NCI-H1436 treated with DMSO at 0.1 percent for 48 hours (cell line): ENCODE measurements at places on chromosomes 7 and 10.

GRCh38 chr10:70186571-70186970 is 16.3 kb upstream of the SAR1A start:
- DNase-seq, result no peak

DNA sequence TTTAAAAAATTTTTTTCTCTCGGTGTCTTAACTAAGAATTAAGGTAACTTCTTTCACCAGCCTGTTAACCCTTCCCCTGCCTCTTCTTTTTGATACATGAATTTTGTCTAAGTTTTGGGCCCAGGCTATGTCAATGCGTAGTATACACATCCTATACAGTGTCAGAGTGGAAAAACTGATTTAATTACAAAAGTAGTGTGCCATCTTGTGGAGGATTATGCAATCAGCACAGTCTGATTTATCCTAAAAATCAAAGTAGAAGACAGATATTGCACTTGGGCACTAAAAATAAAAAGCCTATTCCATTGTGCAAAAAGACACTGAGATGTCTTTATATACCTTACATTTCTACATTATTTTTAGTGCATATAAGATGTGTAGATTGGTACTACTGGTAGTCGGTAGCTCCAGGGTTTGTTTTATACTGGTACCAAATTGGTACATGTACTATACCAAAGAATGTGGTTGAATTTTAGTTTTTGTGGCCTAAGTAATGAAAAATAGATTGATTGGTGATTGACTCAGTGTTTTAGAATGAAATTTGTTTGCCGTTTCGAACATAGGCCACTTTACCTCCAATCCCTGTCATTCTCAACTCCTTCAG is 96.6 kb downstream of the MKLN1 start:
- DNase-seq, result no peak

DNA sequence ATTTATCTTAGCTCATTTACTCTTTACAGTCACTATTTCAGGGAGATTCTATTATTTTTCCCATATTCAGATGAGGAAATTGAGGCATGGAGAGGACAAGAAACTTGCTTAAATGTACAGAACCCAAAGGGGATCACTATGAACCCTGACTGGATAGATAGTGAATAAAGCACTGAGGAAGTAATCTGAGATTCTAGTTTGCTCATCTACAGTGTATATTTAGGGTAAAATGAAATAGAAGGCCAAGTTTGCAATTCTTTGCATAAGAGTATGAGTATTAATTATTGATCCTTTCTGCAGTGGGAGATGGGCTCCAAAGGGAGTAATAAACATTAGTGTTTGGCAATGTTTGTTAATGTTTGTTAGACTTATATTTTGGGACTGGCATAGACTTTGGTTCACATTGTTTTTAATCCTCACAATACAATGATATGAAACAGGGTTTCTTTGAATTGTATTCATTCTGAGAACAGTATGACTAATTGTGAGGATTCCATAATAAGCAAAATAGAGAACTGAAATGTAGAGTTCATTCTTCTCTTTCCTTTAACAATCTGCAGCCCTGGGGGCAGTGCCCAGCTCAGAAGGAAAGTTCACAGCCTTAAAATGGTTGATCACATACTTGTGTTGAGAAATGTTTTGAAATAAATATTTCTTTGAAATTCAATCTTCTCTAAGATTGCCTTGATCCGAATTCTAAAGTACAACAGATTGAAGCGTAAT is 131.0 kb upstream of the ZNF804B start:
- no peak for DNase-seq

GRCh38 chr10:124612611-124613498 is 131.3 kb downstream of the FAM53B start:
- DNase-seq, result no peak

GRCh38 chr10:133474027-133474426 is 20.3 kb downstream of the SCART1 start:
- no peak for DNase-seq

- DNase-seq, result no peak
Observed at GRCh38 chr7:5212633-5213285, 22.7 kb downstream of the WIPI2 start.

DNA sequence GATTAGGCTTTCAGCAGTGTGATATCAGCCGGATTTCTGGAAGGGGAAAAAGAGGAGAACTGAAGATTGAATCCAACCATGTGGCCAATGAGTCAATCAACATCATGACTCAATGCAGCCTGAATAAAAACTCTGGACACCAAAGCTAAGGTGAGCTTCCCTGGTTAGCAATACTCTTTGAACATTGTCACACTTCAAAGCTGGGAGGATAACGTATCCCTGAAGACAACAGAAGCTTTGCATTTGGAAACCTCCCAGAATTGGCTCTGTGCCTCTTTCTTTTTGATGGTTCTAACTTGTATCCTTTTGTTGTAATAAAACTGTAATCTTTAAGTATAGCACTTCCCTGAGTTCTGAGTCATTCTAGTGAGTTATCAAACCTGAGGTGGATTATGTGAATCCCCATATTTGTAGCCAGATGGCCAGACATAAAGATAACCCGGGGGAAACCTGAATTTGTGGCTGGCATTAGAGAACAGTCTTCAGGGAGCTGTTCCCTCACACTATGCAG is 284.4 kb downstream of the IPMK start:
- no peak for DNase-seq

GRCh38 chr10:101601541-101601940 is 13.4 kb downstream of the DPCD start:
- DNase-seq, result no peak

DNA sequence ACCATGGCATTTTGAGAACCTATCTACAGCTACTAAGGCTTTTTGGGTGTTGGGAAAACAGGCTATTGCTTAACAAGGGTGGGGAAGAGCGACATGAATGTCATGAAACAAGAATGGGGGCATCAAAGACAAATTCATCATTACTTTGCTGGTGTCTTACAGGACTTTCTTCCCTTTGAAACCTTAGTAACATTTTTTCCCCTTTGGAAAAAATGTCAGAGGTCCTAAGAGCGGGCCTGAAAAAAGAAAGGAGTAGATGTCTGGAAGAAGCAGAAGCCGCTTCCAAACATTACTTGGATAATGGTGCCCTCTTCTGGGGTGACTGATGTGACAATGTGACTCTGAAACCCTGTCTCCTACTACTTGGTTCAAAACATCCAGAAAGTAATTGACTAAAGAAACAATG is 3.8 kb upstream of the DDX50 start:
- DNase-seq, result peak; percentile 16

DNA sequence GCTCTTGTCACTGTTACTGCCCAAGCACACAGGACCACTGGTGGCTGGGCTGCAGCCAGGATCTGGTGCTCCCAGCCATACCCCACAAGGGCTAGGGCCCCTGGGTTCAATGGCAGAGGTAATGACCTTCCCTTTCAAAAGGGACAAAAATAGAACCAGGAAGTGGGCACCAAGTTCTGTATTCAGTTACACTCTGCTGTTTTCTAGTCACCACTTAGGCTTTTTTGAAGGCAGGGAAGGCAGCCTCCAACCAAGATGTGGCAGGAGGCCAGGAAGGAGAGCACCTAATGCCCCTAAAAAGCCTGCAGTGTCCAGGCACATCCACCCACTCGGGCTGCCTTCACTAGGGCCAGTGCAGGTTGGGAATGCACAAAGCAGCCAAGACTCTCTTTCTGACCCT is 47.8 kb downstream of the NOD1 start:
- DNase-seq, result no peak

DNA sequence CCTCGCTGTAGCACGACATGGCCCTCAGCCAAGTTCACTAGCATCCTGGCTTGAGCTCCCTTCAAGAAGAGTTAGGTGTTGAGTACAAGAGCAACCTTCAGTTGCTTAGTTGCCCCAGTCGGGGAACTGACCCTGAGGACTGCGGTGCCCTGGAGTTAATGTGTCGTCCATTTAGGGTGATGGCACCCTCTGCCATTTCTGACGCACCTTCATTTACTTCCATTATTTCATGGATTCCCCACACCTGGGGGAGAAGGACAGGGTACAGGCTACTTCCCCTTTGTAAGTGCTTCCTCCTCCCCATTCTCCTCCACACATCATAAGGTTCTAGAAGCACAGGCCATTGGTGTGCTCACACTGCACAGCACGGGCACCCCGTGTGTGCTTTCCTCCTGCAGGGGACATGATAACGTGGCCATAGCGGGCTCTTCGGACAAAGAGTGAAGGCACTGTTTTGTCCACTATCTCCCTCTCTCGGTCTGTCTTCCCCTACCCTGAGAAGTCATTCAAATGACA is 1.8 kb downstream of the ALOX5 start:
- DNase-seq, result no peak

DNA sequence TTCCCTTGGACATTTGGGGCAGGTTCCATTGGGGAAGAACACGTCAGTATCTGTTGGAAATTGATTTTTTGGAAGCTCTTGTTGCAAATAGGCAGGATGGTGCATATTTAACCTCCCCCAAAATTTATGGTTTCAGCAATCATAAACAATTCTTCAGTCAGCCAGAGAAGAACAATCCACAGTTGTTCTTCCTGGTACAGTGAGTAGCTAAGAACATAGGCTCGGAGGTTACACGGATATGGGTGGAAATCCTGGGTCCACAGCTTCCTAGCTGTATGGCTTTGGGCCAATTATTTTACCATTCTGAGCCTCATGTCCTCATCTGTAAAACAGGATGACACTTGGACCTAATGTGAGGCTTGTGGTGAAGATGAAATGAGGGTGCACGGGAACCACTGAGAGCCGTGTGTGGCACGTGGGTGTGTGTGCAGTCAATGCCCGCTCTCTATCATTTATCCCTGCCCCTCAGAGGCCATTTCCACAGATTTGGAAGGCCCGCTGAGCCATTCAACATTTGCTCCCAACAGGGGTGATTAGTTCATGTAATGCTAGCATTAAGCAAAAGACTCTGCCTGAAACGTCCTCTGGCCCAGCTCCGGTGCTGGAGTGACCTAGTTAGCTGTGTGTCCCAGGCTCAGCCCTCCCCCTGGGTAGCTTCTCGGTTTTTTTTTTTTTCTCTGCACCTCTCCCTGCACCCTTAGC is 9.7 kb downstream of the CAMK1D start:
- DNase-seq, result no peak

GRCh38 chr10:127934383-127934782 is 27.5 kb downstream of the PTPRE start:
- DNase-seq, result no peak

GRCh38 chr10:51675088-51675487 is 24.3 kb downstream of the CSTF2T start:
- DNase-seq, result no peak

- no peak for DNase-seq
Observed at GRCh38 chr10:33743429-33743857, 409.0 kb upstream of the NRP1 start.

DNA sequence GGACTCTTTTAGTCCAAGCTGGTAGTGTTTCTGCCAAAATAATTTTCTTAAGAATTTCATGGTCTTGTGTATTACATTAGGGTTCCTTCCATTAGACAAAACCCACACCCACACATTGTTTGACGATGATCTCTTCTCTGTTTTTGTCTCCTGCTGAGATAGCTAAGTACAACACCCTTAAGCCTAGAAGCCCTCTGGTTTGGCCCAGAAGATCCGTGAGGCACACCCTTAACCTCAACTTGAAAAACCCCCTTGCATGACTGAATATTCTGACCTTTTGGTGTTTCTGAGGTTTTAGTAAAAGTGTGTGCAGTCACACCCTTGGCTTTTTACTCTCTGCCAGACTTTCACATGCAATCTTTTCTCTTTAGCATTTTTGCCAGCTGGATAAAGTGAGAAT is 29.3 kb upstream of the ERCC6 start:
- DNase-seq, result no peak

- peak; percentile 61 for DNase-seq
Observed at GRCh38 chr7:26090927-26091519, 61.0 kb upstream of the NFE2L3 start.

DNA sequence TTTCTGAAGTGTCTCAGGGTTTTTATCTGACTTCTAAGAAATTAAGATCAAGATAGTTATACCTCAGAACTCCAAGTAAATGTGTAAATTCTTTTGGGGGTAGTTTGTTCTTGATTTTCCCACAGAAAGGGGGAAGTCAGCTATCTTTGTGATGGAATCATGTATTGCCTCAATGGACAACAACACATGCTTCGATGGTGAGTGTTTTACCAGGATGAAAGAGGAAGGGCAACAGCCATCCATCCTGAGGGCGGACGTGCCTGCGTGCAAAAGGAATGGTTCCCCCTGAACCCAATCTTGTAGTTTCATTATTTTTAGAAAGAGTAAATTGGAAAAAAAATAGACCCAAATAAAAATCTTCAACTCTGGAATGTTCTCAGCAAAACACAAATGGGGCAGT is 67.2 kb upstream of the ZPBP start:
- no peak for DNase-seq
